ENCODE measurements at places on chromosomes 1 and 21.

DNA sequence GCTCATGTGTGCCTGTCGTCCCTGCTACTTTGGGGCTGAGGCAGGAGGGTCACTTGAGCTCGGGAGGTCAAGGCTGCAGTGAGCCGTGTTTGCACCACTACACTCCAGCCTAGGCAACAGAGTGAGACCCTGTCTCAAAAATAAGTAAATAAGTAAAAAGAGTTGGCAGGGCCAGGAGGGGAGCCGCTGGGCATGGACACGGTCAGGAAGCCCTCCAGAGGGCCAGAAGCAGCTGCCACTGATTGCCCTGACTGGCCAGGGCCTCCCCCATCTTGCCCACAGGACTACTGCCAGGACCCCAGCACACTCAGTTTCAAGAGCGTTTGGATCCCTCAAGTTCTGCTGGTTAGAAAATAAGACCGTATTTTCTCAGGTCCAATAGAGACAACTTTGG, 112.2 kb upstream of the IPO9 start:
- H3K4me3 ChIP-seq, result no peak overlapping the region
- no peaks in the 10 kb centered on the region for H3K36me3 ChIP-seq
- H3K27ac ChIP-seq, result no peak overlapping the region
- no peak for DNase-seq

DNA sequence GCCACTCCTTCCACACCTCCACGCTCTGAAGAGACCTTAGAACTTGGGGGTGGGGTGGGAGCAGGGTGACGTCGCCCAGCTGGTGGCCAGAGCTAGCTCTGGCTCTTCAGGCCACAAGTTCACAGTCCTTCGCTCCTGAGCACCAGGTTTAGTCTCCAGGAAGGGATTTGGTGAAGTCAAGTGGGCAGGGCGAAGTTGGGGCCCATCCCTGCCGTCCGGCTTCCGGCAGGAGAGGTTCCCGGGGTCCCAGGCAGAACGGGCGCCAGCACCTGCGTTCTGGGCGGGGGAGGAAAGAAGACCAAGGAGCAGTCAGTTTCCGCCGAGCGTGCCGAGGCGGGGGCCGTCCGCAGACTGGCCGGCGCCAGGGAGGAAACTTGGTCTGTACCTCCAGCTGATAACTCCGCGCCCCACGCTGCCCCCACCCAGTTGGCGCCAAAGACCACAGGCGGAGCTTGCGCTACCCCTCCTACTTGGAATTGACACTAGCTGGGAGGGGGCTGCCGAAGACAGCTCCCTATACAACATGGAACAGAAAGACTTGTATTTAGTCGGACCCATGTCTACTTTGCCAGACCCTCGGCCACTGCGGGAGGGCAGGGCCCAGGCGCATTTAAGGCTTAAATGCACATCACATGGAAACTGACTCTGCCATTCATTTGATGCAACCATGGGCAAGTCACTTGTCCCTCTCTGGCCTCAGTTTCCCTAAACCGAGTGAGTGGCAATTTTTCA, 995 bp downstream of the ID3 start:
- peak overlapping the region; percentile 94 for H3K4me3 ChIP-seq
- DNase-seq, result peak; percentile 62
- H3K27ac ChIP-seq, result peak overlapping the region; percentile 85

DNA sequence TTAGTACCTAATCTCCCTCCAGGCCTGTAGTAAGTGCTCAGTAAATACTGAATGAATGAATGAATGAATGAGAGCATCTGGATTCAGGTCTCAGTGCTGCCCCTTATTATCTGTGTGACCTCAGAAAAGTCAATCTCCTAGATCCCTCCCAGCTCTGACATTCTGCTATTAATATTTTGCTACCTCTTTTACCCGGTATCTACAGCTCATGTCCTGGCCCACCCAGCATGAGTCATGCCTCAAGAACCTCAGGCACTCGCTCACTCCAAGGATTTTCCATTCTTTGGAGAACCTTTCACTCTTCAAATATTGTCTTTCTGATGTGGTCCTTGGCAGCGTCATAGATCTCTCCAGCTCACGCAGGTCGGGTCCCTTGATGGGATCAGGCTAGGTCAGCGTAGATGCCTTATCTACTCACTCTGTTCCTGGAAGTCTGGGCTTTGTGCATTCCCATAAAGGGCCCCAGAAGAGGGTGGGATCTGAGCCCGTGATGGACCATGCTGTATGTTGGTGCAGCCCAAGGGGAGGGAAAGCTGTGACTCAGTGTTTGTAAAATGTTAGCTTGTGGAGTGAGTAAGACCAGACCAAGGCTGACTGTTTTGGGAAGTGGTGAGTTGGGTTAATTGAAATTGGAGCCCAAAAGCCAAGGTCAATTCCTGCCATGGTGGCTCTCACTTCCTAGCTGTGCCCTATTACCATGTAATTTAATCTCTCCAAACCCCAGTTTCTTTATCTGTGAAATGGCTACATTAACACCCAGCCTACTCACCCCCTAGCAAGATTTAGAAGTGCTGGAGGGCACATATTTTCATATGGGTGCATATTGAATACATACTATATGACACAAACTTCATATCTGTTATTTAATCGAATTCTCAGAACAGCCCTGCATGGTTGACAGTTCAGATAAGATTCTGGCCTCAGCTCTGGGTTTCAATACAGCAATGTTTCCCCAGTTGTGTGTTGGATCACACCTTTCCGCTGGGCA, 214.1 kb upstream of the USP24 start:
- no peaks in the 10 kb centered on the region for H3K36me3 ChIP-seq
- no peak overlapping the region for H3K4me3 ChIP-seq
- no peaks in the 10 kb centered on the region for H3K4me1 ChIP-seq
- DNase-seq, result no peak
- no peak overlapping the region for H3K27ac ChIP-seq
- peaks cover 18% of the 10 kb centered on the region for H3K27me3 ChIP-seq

DNA sequence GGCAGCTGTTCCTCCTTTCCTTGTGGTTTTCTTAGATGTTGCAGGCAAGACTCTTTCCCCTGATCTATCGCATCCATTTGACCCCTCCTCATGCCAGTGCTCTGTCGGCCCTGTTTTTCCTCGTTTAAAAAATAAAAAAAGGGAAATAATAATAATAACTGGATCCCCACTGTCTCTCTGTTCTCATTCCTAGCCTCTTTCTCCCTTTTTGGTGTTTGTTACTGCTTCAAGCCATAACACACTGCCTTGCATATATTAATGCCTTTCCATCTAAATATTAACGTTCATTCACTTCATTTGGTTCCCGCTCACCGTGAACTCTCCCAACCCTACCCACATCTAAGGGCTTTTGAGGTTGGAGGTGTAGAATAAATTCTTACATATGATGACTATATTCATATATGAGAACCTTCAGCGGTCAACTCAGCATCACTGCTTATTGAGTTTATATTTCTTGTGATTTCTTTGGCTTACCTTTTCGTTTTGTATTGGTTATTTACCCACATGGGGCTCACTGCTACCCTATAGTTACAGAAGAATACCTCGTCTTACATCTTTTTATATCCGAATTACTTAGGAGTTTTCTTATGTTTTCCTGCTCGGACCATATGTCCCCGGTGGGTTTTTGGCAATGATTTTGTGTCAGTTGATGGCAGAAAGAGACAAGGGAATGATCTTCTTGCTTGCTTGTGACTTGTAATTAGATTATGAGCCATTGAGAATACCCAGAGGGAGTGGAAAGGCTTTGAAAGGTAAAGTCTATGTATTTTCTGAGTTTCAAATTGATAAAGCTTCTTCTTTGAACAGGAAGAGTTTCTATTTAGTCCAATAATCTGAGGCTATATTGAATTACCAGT, 805 bp downstream of the ATG4C start:
- DNase-seq, result no peak
- no peak overlapping the region for H3K27ac ChIP-seq
- H3K4me3 ChIP-seq, result no peak overlapping the region
- peaks cover 18% of the 10 kb centered on the region for H3K4me1 ChIP-seq
- H3K36me3 ChIP-seq, result no peaks in the 10 kb centered on the region
- H3K27me3 ChIP-seq, result no peaks in the 10 kb centered on the region

DNA sequence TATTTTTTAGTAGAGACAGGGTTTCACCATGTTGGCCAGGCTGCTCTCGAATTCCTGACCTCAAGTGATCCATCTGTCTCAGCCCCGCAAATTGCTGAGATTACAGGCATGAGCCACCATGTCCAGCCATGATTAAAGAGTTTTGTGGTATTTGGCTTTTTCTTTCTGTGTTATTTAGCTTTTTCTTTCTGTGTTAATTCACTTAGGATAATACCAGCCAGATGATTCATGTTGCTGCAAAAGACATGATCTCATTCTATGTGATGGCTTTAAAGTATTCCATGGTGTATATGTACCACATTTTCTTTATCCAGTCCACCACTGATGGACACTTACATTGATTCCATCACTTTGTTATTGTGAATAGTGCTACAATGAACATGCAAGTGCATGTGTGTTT, 1135.2 kb downstream of the AMY1C start:
- H3K27me3 ChIP-seq, result no peaks in the 10 kb centered on the region
- H3K27ac ChIP-seq, result no peak overlapping the region
- no peak overlapping the region for H3K4me3 ChIP-seq
- no peaks in the 10 kb centered on the region for H3K4me1 ChIP-seq
- DNase-seq, result no peak

DNA sequence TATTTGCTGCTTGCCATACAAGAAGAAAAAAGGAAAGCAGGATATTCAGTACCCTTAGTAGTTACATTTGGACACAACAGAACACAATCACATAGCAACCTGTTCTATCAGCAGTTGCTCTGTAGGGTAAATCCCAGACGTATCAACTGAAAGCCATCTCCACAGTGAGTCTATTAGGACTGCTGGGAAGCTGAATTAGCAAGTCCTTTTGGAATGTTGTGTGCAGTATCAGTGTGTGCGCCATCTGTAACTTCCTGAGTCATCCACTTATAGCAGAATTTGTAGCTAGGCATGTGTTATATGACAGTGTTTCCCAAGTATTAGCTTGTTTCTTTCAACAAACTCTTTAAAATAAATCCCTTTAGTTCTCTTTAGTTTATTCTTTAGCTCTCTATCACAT, 21.3 kb downstream of the CCDC30 start:
- H3K4me1 ChIP-seq, result no peaks in the 10 kb centered on the region
- H3K27ac ChIP-seq, result no peak overlapping the region
- H3K4me3 ChIP-seq, result no peak overlapping the region
- H3K36me3 ChIP-seq, result no peaks in the 10 kb centered on the region
- DNase-seq, result no peak
